ENCODE measurements at places on chromosomes 12 and 14.

GRCh38 chr14:41761204-41761603, 154.5 kb downstream of the LRFN5 start:
- no peak for DNase-seq

DNA sequence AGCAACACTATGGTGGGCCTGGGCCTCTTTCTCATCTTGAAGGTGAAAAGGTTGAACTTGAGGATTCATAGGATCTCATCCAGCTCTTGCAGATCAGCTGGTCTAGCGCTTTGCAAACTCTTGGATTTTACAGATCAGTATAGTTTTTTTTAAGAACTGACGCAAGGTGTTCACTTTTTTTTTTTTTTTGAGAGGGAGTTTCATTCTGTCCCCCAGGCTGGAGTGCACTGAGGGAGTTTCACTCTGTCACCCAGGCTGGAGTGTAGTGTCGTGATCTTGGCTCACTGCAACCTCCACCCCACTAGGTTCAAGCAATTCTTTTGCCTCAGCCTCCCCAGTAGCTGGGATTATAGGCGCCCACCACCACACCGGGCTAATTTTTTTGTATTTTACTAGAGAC, 20.4 kb upstream of the LGMN start:
- no peak for DNase-seq

DNA sequence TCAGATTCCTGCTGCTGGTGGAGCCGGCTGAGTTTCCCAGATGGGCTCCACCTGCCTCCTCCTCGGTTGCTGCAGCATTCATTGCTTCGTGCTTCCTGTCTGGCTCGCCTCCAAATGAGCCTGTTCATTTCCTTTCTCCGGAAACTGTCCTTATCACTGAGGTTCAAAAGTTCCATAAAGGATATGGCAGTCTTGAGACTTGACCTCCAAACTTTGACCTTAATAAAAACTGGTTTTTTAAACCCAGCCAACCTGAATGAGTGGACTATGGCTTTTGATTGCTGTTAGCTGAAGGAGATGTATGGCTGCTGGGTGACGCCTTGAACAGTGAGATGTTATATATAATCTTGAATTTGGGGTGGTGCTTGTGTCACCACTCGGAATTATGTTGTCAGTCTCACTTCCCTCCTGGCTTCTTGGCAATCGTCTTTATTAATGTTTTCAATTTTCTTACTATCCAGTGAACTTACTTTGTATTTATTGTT, 62.7 kb downstream of the RASSF3 start:
- no peak for DNase-seq

DNA sequence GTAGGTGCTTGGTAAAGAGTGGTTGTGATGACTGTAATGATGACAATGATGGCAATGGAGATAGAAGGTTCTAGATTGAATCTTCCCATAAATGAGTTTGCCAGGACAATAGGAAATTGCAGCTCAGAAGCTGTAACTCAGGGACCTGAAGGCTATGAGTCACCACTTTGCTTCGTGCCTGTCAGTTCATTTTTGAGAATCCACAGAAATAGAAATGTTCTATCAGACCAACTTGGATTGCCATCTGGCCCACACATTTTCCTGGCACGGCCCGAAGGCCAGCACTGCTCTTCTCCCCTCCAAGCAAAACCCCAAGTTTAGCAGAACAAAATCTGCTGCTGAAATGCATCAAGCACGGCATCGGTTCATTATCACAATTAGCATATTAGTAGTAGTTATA, 1127.0 kb downstream of the BCL11B start:
- no peak for DNase-seq

- DNase-seq = no peak
These were observed 173.2 kb downstream of the SUDS3 start for GRCh38 chr12:118549510-118549980.

DNA sequence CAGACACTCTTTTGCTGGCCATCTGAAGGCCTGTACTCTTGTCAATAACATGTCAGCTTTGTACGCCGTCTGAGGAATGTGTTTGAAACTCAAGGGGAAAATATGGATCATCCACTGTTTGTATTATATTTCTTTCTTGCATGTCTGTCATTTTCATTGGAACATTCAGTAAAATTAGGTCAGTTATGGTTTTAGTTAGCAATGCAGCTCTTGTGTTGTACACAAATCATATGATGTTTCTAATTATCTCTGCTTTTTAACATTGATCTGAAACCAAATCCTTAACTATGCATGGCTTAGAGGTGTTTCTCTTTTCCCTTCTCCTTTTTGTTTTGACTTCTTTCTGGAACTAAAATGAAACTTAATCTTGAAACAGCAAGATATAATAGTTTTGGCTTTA, 333.6 kb upstream of the PRICKLE1 start:
- no peak for DNase-seq

DNA sequence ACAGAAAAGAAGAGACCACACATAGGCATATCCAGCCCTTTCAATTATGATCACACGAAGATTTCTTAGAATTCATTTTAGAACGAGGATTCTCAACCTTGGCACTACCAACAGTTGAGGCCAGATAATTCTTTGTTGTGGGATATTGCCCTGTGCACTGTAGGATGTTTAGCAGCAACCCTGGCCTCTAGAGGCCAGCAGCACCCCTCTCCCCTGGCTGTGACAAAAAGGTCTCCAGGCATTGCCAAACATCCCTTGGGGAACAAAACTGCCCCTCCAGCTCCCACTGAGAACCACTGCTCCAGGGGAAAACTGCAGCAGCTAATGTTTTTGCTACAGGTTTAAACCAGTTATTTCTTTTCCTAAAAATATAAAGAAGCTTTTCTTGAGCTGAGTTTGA, 7.1 kb downstream of the NT5DC3 start:
- no peak for DNase-seq

GRCh38 chr14:68653804-68654203, 139.1 kb downstream of the ZFP36L1 start:
- DNase-seq = no peak

DNA sequence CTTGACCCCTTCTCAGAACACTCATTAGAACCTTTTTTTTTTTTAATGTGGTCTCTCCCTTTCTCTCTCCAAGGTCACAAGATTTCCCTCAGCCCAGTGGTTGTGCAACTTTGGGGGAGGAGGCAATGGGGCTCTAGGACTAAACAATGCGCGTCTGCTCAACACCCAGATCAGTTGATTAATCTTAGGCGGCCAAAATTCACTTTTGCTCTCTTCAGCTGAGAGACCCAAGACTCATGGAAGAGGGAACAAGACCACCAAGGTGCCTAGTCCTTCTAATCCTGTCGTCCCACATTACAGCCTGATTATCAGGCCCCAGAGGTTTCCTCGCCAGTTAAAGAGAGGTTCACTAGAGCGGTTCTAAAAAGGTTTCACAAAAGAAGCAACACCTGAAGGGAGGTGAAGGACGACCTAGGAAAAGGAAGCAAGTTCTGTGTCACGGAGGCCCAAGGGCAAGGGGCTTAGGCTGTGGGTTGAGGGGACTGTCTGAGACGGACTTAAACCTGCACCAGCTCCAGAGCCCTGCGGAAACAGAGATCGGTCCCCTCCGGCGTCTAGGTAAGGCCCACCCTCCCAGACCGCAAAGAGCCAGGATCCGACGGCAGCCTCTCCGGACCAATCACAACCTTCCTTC, 824 bp upstream of the TARBP2 start:
- DNase-seq = no peak

GRCh38 chr12:110015132-110015531, 15.9 kb downstream of the ANKRD13A start:
- DNase-seq = no peak

DNA sequence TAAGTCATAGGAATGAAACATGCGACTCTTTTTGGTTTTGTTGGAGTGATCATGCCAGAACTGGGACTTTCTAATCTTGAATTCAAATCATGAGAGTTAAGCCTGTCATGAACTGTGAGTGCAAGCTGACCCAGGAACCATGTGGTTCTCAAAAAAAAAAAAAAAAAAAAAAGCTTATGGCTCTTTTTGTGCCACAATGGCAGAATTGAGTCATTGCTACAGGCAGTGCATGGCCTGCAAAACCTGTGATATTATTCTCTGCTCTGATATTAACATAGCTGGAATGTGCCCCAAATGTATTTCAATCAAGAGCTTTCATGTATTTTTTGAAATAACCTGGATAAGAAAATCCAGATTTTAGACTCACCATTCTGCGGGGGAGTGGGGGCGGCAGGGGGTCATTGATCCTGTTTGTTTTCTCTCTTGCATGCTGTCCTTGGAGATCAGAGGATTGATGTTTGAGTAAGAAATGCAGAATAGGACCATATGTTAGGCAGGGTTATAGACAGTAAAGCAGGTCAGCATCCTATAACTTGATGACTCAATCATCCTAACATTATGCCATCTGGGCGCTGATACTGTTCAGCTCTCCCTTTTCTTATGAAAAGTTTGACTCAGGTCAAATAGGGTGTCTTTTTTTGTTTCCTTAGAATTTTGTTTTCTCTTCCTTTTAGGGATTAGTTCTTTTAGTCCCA, 797.4 kb downstream of the DIO2 start:
- DNase-seq = no peak

GRCh38 chr12:89539426-89540223, 13.8 kb upstream of the POC1B start:
- DNase-seq = no peak

GRCh38 chr14:75724414-75725204, 63.6 kb downstream of the TTLL5 start:
- DNase-seq = no peak

DNA sequence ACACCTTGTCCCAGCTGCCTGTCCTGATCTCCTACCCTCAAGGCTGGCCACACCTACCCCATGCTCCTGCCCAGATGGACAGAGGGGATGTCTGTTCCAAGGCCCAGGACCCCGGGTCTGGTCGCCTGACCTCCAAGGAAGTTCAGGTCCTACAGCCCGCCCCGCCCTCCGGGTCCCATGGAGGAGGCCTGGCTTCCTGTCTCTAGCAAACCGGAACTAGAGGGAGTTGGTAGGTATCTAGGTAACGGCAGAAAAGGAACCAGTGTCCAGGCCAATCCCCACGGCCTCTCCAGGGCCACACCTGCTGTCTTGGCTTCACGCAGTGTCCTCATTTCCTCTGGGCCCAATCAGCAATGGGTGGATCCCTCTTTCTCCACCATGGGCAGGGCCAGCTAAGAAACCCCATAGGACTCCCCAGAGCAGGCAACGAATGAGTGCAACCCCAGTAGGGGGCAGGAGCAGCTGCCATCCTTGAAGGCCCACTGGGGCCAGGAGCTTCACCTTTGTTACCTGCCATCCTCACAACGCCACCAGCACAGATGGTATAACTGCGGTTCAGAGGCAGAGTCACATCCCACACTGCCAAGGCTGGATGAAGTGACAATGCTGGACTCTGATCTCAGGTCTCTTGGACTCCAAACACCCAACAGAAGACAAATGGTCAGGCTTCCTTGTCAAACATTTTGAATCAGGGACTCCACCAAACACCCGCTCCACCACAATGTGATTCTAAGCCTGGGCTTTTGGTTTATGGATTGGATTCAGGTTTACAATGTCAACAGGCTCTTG, 25.1 kb upstream of the RPLP0 start:
- DNase-seq = no peak

DNA sequence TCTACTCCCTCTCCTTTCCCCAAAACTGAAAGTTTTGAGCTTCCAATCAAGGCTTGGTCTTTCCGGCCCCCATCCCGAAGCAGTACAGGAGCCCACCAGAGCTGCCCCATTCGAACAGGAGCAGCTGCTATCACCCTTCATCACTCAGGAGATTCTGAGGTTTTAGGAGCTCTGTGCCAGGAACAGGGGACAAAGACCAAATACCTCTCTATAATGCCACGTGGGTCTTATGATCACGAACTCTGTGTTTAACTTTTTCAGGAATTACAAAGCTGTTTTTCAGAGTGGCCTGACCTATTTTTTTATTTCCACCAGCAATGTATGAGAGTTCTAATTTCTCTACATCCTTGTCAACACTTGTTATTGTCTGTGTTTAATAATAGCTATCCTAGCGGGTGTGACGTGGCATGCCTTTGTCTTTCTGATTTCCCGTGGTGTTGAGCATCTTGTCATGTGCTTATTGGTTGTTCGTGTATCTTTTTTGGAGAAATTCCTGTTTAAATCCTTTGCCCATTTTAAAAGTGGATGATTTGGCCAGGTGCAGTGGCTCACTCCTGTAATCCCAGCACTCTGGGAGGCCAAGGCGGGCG, 21.7 kb downstream of the COA8 start:
- no peak for DNase-seq

DNA sequence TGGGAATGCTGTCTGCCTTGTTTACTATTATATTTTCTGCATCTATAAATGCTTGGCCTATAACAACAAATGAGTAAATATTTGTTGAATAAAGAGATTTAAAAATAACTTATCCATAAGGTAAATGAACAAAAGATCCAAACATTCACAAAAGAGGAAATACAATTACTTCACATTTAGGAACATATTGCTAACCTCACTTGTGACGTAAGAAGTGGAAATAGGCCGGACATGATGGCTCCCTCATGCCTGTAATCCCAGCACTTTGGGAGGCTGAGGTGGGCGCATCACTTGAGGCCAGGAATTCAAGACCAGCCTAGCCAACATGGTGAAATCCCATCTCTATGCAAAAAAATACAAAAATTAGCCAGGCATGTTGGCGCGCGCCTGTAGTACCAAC, 25.7 kb upstream of the CKAP4 start:
- no peak for DNase-seq

DNA sequence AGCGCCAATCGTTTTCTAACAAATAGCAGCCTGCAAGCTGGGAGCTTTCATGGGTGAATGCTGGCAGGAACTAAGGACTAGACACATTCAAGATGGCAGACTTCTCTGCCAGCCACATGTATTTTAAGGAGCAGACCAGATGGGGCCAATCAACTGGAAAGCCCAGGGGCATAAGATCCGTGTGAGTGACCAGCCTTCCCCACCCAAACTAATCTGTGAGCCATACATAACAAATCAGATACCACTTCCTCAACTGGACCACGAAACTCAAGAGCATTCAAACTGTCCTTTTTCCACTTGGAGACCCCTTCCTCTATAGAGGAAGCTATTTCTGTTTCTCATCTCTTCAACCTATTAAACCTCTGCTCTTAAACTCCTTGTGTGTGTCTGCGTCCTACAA, 9.7 kb downstream of the TCL1B start:
- DNase-seq = no peak

- DNase-seq = no peak
These were observed 83.2 kb upstream of the DIO3 start for GRCh38 chr14:101478096-101478495.

DNA sequence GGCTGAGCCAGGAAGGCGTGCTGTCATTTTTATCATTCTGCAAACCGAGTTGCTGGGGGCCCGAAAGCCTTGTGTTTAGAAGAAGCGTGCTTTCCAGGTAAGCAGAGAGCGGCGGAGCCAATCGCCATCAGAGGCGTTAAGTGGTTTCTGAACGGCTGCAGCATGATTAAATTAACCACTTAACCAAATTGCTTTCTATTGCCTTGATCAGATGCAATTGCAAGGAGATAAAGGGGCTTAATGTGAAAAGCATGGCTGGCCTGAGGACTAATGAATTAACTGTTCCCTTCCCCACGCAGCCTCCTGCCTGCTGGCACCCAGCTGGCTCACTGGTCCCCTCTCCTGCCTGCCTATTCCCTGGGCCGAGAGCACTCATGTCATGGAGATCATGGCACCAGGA, 36.6 kb upstream of the CHGA start:
- DNase-seq = no peak

GRCh38 chr12:4856596-4856995, 53.1 kb upstream of the KCNA1 start:
- no peak for DNase-seq

- DNase-seq = no peak
These were observed 944 bp downstream of the CCND2 start for GRCh38 chr12:4274396-4275015.

Measured in GM12892 (cell line).